ENCODE measurements at places on chromosomes 4 and X. TPM values are rescaled to one million over a fixed set of nuclear protein-coding genes. Genes with fewer than 3 reads are reported as not detected.

DNA sequence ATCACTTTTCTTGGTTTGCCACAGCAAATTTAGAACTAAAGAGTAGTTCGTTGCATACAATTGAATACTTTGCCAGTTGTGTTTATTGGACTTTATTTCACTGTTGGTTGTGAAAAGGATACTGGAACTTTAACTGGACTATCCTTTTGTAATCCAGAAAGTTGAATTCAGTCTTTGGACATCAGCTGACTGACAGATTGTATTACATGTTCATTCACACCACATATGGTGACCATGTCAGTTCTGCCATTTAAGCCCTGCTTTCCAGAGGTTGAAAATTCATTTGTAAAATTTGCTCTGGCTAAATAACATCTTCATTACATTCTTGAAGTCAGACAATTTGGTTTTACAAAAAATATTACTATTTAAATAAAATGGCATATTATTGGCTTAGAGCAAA lies 251.7 kb downstream of the CAMK2D start:
- DNase-seq = no peak

DNA sequence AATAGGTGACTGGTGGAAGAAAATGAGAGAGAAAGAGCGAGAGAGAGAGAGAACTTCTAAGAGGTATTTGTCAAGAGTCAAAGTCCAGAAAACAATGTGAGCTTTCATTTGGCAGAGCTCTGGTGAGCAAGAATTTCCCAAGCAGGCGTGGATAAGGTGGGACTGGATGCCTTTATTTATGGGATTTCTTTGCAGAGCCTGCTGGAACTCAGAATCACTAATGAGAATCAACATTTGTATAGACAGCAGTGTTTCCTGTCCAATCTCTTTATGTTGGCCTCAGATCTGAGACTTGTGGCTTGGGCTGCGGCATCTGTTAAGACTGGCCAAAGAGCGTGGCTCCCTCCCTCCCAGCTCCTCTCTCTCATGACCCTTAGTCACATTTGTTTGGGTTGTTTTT lies 67.9 kb upstream of the TBL1X start:
- peak; percentile 79 for DNase-seq

- no peak for DNase-seq
These were observed 15.0 kb upstream of the TRIM2 start for GRCh38 chr4:153189016-153189801.

P2RY8 gene
- polyA plus RNA-seq = 1.3 TPM

All from HepG2 (cell line).